Sciatic nerve (tissue), 2 donors: ENCODE measurements at places on chromosomes 1 and 21. TPM values are rescaled to one million over a fixed set of nuclear protein-coding genes. Genes with fewer than 3 reads are reported as not detected.

- DNase-seq = no peak
Measured at GRCh38 chr1:49854741-49855140, 169.0 kb downstream of the AGBL4 start.

LCE1B gene
- not detected for total RNA-seq

- DNase-seq = no peak
Measured at GRCh38 chr1:67188137-67188536, 21.9 kb downstream of the IL23R start.

BACE2 gene
- 103 TPM for total RNA-seq

DNA sequence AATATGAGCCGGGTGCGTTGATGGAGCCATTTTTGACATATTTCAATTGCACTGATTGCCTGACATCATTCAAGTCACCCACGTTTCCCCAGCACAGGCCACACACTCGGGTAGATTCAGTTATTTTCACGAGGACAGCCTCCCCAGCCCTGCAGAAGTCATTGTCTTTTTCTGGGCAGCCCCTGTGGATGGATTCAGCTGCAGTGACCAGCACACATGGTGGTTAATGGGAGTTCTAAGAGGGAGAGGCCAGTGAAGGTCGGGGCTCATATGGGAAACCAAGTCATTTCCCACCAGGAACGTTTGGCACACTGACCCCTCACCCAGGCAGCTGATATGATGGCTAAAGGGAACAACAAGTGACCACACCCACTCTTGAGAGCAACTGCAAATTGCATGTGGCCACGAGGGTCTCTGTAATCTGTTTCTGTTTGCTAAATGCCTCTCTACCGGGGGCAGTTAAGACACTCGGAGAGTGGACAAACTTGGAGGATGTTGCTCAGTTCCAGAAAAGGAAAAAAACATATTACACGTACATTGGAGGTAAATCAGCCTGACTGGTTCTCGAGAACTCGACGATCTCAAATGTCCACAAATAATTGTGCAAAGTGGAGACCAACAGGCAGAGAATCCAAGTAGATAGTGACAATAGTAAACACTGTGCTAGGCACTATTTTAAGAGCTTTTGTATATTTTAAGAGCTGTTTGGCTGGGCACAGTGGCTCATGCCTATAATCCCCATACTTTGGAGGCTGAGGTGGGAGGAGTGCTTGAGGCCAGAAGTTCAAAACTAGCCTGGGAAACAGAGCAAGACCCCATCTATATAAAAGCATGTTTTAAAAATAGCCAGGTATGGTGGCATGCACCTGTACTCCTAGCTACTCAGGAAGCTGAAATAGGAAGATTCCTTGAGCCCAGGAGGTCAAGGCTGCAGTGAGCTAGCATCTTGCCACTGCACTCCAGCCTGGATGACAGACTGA lies 167.2 kb upstream of the IRF2BP2 start:
- no peak for DNase-seq

- DNase-seq = no peak
Measured at GRCh38 chr1:105632342-105633196, 1423.9 kb upstream of the PRMT6 start.

GRCh38 chr21:33433425-33434114 lies 30.4 kb downstream of the IFNGR2 start:
- no peak for DNase-seq

DNA sequence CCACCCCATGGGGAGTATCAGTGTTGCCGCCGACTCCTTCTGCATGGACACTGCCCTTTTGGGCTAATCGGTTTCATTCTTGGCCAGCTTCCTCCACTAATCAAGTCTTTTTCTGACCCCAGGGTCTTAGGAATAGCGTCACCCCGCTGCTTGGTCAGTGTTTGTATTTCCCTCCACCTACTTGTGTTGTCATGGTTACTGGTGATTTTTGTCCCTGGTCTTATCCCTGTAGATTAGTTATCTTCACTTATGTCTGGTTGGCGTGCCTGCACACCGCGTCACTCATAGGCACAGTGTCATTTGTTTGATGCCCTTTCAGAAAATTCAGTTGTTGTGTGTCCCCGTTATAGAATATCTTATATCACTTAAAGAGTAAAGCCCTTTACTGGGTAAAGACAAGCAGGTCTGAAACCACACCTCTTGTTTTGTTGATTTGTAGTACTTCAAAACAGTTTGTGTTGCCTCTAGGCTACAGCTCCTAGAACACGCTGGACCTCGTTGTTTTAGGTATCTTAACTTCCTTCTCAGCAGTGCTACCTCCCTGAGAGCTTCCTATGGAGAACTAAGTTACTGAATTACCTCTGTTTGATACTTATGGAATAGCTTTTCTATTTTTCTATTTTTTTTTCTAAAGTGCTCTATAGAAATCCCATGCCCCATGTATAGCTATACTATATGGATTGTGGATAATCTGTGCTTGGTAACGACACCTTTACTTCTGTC lies 868 bp downstream of the PPP1R12B start:
- no peak for DNase-seq

IL20 gene
- not detected for total RNA-seq

- no peak for DNase-seq
Measured at GRCh38 chr1:226872437-226872836, 2.0 kb downstream of the PSEN2 start.

KRTCAP2 gene
- 162 TPM for total RNA-seq

ADAM30 gene
- total RNA-seq = not detected

DNA sequence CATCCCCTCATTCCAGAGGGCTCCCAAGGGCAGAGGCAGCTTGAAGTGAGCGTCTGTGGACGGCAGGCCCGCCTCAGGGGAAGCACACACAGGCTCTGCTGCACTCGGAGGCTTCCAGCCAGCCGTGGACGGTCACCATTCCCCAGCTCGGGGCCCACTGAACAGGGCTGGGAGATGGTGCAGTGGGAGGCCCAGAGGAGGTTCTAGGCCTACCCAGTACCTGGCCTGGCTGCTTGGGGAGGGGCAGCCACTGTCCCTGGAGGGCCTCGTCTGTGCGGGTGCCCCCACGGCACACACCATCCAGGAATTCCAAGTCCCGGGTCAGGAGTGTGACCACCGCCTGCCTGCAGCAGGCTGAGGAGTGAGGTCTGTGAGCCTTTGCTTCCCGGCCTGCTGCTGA lies 80.4 kb downstream of the SIK1 start:
- DNase-seq = no peak

DNA sequence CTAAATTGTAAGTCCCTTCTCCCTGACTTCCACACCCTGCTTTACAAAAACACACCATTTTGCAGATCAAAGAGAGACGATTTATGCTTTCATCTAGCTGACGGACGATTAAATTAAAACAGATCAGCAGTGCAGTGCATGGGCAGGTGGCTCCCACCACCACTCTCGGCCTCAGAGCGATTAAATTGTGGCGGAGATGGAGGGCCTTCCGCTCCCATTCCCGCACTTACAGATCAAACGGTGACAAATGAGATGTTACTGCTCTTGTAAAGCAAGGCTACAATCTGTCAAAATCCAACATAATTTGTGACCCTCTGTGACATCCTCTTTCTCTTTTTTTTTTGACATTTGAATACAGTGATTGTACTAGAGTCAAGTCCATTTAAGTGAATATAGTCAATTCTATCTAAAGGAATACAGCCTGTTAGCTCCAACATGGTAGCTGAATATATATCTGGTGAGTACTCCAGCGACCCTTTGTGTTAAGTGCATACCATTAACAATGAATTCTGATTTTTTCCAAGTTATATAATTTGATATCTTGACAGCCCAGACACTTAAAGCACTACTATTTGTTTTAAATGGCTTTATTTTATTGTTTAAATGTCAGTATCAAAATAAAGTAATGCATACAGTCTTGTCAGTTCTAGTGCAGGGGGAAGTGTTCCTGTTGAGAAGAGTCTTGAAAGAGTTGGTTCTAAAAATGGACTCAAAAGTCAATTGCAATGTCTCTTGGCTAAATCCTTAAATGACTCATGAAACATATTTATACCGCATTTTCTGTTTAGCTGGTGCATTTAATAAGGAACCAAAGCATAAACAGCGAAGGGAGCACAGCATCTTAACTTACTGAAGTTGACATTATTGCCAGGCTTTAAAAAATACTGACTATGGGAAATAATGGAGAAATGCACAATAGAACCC lies 109.0 kb downstream of the ESRRG start:
- no peak for DNase-seq

DNA sequence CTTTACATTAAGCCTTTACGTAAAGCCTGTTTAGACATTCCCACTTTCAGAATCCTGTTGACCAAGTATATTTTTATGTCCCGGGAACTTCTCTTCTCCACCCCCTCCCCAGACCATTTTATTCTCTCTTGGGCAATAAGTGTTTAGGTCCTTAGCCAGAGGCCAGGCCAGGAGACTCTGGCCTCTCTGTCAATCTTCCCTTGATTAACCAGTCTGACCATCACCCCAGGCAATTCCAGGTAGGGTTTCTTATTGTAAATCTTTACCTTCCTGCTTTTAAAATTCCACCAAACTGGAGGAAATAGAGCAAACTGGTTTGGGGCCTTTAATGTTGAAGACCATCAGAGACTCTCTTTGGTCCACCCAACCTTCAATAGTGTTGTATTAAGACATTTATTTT lies 12.2 kb upstream of the IFI6 start:
- no peak for DNase-seq
